NCI-H524 (cell line): ENCODE measurements at places on chromosomes 2 and 18.

GRCh38 chr2:11332596-11332995 is 11.8 kb downstream of the ROCK2 start:
- DNase-seq, result no peak

GRCh38 chr2:218982586-218983262 is 2.3 kb downstream of the FEV start:
- DNase-seq, result no peak

- DNase-seq, result no peak
Observed at GRCh38 chr2:47662552-47662951, 120.4 kb upstream of the MSH6 start.

DNA sequence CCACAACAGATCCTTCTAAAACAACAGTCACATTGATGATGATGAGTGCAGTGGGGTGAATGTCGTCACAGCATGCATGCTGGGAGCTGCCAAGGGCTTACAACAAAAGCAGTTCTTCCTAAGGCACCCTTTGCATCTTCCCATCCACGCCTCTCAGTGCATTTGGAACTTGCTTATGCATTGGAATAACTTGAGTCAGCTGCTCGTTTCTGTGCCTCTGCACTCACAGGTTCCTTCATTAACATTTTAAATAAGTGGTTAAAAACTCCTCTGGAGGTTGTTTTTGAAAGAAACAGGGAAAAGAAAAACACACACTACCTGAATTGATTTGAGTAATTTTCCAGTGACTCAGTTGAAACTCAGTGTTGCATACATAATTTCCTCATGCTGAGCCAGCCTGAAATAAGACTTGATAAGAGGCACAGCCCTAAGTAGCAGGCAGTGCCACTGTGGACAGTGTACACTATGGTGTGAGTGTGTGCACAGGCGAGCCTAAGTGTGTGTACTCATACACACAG is 46.8 kb upstream of the TRIM43B start:
- DNase-seq, result no peak

DNA sequence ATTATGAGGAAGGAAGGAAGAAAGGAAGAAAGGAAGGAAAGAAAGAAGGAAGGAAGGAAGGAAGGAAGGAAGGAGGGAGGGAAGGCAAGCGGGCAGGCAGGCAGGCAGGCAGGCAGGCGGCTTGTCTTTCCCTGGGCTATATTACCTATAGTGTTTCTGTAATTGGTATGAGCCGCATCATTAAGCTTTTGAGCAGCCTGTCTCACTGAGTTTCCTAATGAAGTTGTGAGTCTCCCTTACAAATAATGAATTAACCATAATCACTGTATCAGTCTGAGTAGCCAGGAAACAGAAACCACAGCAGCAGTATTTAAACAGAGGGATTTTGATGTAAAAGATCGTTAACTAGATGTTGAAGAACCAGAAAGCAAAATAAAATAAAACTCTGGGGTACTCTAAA is 11.8 kb upstream of the SULT1C3 start:
- DNase-seq, result no peak

- DNase-seq, result no peak
Observed at GRCh38 chr18:9055626-9056025, 46.9 kb upstream of the NDUFV2 start.
